ENCODE measurements at places on chromosomes 5 and 9. TPM values are rescaled to one million over a fixed set of nuclear protein-coding genes. Genes with fewer than 3 reads are reported as not detected.

DNA sequence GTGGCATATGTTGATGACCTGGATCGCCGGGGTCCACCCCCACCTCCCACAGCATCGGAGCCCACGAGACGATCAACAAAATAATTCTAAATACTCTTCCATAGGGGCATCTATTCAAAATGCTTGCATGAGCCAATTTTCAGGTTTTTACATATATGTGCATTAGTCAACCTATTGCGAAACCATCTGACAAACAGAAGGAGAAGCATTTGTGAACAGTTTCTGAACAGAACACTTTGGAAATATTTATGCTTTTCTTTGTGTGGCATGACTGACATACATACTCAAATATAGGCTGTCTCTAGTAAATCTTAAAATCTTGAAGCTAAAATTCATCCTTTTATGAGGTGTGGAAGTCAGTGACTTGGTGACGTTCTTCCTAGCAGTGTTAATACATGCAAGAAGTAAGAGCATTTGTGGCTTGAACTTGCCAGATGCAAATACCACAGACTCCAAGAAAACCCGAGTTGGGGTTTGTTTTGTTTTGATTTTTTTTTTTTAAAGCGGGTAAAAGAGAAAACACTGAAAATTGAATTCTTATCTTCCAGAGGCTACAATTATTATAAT, 5.3 kb downstream of the GPR151 start:
- no peak for DNase-seq

- DNase-seq, result no peak
These were observed 60.8 kb upstream of the ARRDC3 start for GRCh38 chr5:91443761-91444467.

DNA sequence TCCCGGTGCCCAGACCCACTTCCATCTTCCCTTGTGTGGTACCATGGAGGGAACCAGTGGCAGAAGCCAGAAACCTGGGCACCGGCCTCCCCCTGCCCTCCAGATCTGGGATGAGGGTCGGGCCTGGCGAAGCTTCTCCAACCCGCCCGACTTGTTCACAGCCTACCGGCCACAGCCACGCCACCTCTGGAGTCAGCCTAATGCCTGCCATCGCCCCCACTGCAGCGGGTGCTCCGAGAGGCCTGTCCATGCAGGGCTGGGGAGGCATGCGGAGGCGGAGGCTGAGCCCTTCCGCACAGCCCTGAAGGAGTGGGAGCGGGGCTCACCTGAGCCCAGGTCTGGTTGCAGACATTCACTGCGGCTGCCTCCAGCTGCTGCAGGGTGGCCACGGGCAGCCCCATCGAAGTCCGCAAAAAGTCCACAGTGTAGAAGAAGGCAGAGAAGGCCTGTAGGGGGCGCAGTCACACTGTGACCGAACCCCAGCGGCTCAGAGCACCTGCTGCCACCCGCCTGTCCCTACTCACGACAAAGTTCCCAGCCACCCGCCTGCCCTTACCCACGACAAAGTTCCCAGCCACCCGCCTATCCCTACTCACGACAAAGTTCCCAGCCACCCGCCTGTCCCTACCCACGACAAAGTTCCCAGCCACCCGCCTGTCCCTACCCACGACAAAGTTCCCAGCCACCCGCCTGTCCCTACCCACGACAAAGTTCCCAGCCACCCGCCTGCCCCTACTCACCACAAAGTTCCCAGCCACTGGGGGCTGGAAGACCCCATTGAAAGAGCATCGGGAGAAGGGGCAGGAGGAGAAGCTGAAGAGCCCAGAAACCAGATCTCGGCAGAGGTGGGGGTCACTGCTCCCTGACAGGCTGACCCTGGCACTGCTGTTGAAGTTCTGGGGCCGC, 3.8 kb upstream of the NPDC1 start:
- DNase-seq, result peak; percentile 70

GRCh38 chr9:136349546-136349945, 14.0 kb downstream of the DNLZ start:
- no peak for DNase-seq

GRCh38 chr9:268616-269015, 54.0 kb downstream of the DOCK8 start:
- DNase-seq, result no peak

GRCh38 chr5:64165500-64166200, at the start of gene RNF180:
Gene RNF180 (plus strand): TSS chr5:64165843. CDS start chr5:64200808, 34,965 bp downstream.
- peak; percentile 21 for DNase-seq

- DNase-seq, result peak; percentile 79
These were observed 9.9 kb upstream of the PCDHB2 start for GRCh38 chr5:141084487-141084989.

- DNase-seq, result no peak
These were observed 74.1 kb upstream of the SAP30L start for GRCh38 chr5:154371687-154372086.

- DNase-seq, result no peak
These were observed 828.9 kb downstream of the TLR4 start for GRCh38 chr9:118533101-118533500.

DNA sequence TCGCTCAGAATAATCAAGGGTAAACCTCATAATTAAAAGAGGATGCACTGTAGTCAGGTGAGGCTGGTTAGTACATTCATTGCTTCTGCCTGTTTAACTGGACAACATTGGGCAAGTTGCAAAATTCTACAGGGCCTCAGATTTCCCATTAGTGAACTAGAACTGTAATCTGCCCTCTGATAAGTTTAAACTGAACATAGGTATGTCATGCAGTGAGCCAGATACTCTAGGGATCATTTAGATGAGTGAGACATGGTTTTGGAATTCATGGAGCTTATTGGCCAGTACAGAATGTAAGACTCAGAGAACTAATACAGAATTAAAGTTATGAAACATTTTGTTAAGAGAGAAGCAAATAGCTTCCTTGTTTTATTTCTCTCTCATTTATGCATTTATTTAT, 35.9 kb downstream of the RNF44 start:
- no peak for DNase-seq

DNA sequence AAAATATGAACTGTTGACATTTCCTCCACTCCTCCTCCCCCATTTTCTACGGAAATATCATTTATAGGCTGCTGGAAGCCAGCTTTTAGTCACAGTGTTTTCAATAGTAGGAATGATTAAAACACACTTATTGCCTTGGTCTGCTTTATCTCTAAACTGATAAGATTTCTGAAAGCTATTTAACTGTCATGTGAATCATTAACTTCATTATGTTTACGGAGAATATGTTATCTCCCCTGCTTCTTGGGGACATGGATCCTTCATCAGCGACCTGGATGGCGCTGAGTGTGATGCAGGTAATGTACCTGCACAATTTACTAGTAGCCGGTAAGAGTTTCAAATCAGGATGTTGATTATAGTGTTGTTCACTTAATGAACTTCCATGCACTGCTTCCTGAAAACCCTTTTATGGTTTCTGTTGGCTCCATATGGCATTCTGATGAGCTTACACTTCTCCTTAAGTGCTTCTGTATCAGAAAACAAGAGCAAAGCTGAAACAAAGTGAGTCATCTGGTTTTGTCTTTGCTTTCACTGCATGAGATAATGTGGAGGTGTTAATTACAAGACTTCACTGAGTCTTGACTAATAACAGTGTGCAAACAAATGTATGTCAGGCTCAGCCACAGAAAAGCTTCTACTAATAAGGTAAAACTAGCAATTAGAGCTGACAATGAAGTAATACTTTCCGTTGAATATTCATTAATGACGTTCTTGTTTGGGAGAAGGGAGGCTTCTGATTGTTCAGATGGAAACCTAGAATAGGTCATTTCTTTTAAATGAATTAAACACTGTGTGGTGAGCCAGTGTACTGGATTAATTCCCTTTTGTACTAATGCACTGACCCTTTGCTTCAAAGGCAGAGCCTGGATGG, 162.4 kb upstream of the ZNF608 start:
- DNase-seq, result no peak

- DNase-seq, result no peak
These were observed 118.1 kb downstream of the PRDM6 start for GRCh38 chr5:123207081-123207537.

DNA sequence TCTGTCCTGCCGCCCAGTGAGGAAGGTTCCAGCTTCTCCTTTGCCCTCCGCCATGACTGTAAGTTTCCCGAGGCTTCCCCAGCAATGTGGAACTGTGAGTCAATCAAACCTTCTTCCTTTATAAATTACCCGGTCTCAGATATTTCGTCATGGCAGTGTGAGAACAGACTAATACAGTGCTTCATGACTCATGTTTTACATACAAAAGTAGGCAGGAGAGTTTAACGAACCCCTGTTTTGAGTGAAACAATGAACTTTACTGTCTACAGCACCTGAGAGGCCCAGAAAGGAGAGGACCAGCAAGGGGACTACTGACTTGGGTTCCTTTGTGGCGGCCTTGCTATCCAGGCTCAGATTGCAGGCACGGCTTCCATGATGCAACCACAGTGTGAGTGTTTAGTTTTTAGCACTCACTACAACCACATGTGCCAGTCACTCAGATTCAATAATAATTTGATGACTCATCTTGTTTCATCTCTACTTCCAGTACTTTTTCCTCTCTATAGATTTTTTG, 139.1 kb upstream of the CLINT1 start:
- DNase-seq, result no peak

DNA sequence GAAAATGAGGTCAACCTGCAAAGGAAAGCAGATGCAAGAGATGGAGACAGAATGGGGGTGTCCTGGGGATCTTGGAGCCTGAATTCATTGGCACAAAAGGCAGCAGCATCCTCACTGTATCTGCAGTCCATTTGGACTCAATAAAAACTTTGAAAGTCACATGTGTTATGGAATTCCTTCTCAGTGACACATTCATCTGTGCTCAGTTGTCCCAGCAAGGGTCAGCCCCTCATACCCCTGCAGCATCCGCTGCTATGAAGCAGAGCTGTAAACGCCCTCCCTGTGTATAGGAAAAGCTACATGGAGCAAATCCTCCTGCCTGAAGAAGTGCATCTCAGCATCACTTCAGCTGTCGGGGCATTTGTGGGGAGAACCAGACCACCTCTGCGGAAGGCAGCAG, 14.5 kb upstream of the RARS1 start:
- DNase-seq, result no peak

- DNase-seq, result no peak
These were observed 127.7 kb upstream of the PIK3R1 start for GRCh38 chr5:68087866-68088265.

- no peak for DNase-seq
These were observed 100.4 kb downstream of the NREP start for GRCh38 chr5:111656580-111656979.

GRCh38 chr5:16975950-16976624, 40.0 kb upstream of the MYO10 start:
- no peak for DNase-seq

GRCh38 chr5:143017541-143017940, 247.4 kb downstream of the ARHGAP26 start:
- no peak for DNase-seq

DNA sequence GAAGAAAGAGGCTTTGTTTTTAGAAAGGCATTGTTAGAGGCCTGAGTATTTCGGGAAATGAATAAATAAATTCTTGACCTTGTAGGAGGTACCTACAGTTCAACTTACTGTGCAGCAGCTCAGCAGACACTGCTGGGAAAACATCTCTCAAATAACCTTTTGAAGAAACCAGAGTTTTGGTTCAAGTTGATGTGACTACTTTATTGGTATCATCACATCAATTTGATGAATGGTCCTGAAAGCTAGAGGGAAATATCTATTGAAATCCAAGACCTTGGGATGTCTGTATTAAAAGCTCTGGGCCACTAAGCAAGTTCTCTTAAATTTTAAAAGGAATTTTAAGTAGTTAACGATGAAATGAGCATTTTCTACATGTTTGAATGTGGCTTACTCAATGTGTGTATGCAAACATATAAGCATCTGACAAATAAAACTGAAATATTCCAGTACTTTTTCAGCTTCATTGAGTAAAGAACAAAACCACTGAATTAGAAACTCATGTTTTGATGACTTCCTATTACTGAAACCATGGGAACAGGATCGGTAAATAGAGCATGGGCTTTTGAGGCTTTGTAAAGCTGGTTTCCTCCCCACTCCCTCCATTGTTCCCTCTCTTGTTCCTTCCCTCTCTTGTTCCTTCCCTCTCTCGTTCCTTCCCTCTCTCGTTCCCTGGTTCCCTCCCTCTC, 36.7 kb downstream of the SLC27A6 start:
- DNase-seq, result no peak

DNA sequence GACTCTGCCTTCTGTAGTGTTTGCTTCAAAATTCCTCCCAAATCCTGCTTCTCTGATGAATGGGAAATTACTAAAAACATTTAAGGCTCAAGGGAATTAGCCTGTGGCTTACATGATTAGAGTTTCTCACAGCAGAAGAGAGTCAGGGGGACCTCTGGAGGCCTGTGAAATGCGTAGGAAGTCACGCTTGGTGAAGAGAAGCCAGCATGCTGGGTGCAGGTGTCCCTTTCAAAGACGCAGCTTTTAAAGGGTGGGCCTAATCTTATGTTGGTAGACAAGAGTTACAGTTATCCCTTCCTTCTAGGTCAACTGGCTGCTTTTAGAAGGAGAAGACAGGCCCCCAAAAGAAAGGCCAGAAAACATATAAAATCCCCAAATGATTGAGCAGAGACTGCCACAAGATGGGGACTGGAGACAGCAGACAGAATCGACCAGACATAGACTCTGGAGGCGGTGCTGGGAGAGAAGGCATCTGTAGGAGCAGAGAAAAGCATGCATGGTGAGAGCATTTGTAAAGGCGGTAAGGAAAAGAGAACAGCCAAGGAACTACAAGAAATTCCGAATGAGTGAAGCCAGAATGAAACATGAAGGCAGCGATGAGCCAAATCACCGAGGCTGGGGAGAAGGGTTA, 42.3 kb downstream of the B4GALT1 start:
- no peak for DNase-seq

DNA sequence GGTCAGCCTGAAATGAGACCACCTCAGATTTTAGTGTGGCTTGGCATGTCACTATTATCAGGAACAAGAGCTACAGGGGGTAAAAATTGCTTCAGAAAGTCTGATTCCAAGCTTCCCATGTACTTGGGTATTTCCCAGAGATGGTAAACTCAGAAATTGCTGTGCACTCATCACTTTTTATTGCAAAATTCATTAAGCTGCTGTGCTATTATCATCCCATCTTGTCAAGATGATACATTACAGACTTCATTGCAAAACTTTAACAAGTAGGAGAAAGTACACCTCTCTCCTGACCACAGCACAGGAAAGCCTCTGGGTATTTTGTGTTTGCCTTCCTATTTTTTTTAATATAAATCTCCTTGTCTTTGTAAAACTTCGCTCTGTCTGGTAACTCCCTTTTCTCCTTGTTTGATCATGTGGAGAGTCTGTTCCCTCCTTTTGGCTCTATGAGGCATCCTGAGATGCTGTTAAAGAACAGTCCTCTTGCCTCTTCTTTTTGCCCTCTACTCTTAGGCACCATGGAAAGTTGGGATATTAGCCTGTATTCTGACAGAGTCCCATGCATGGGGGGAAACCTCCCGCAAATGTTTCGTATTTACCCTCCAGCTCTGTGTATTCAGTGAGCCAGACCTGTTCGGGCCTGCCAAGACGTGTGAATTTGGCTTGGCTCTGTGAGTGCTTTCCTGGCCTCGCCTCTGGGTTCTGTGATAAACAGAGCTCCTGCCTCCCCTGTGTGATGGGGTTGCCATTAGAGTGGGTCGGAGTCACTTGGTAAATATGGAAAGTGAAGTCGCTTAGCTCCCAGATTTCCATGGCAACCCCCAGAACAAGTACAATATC, 260.7 kb downstream of the NR3C1 start:
- no peak for DNase-seq

Gene PPP3R2
- not detected for polyA plus RNA-seq

Gene RAB24
- 30.0 TPM for polyA plus RNA-seq

Gene ISL1
- not detected for polyA plus RNA-seq

Gene PTPN3
- 8.9 TPM for polyA plus RNA-seq

Gene CDKN2B
- not detected for polyA plus RNA-seq

Gene PARP8
- polyA plus RNA-seq, result 0.01 TPM

Gene DMAC1
- polyA plus RNA-seq, result 33.1 TPM

Gene TMOD1
- polyA plus RNA-seq, result 0.80 TPM

Gene PCDHGA4
- 0.10 TPM for polyA plus RNA-seq

Gene FABP6
- polyA plus RNA-seq, result 0.63 TPM

Gene CCDC152
- polyA plus RNA-seq, result not detected
